NCI-H1092 (cell line): ENCODE measurements at places on chromosomes 12 and 14.
A peak's percentile ranks its signal among the peaks of the same experiment; 100 is the strongest.

- peak; percentile 23 for DNase-seq
These were observed 28.6 kb downstream of the EML1 start for GRCh38 chr14:99821519-99822508.

GRCh38 chr12:132561427-132562156 is 48.8 kb downstream of the LRCOL1 start:
- DNase-seq: peak; percentile 11

GRCh38 chr12:53200458-53201176 is 6.4 kb downstream of the ITGB7 start:
- DNase-seq: no peak

- no peak for DNase-seq
These were observed 2.7 kb downstream of the IRAK4 start for GRCh38 chr12:43761500-43761899.

- no peak for DNase-seq
These were observed 89.2 kb downstream of the KCNK10 start for GRCh38 chr14:88233915-88234314.

- DNase-seq: peak; percentile 9
These were observed 274.7 kb downstream of the EGLN3 start for GRCh38 chr14:33676135-33676566.

DNA sequence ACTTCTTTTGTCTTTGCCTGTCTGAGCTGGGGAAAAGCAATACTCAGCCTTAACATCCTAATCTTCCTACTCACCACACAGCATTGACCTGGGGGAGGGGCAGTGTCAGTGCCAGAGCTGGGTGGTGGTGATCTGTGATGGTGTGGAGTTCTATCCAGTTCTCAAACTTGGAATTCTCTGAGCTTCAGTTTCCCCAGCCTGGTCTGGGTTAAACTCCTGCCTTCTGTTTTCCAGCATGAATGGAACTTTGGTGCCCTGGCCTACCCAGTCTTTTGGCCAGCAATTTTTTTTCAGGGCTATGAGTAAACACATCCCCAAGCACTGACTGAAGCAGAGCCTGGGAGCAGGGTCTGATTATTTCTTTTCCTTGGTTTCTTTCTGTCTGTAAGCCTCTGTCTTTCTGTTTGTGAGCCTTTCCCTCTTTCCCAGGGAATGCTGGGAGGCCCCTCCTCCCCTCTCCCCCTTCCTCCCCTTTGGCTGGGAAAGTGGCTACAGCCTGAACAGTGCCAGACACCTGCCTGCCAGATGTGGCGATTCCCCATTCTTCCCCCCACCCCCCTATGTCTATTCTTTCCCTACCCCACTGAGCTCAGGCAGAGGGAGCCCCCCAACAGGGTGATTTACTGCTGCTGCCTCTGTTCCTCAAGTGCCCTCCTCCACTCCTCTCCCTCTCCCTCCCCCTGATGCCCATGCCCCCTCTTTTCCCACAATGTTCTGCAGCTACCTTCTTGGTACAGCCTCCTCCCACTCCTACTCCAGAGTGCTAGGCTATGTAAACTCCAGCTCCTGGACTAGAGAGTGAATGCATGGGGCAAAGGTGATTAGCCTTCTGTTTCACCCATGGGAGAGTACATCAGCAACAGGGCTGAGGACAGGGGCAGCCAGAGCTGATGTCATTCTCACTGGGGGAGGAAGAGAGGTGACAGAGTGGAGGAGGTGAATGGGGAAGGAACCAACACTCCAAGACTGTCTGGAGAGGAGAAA is 11.1 kb downstream of the GPR84 start:
- peak; percentile 90 for DNase-seq

GRCh38 chr12:123120452-123121166 is 30.3 kb downstream of the PITPNM2 start:
- DNase-seq: no peak

- DNase-seq: no peak
These were observed 217.8 kb downstream of the TMEM117 start for GRCh38 chr12:44053549-44054127.

DNA sequence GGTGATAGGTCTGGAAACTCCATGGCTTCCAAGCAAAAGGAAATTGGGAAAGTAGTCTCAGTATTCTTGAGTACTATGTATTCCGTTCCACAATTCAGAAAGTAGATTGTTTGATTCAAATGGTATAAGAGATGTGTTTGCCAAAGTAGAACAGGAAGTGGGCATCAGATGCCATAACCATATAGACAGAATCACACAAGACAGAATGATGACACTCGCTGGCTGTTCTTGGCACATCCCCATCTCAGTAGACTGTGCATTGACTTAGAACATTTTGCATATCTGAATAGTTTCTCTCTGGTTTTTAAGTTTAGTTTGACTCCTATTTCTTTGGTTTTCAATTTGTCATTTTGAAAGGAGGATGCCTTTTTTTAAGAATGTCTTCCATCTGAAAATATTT is 221.1 kb upstream of the RGS6 start:
- no peak for DNase-seq

GRCh38 chr14:36275741-36276140 is 44.7 kb downstream of the MBIP start:
- no peak for DNase-seq

GRCh38 chr14:65986041-65986440 is 500.1 kb upstream of the CCDC196 start:
- no peak for DNase-seq

DNA sequence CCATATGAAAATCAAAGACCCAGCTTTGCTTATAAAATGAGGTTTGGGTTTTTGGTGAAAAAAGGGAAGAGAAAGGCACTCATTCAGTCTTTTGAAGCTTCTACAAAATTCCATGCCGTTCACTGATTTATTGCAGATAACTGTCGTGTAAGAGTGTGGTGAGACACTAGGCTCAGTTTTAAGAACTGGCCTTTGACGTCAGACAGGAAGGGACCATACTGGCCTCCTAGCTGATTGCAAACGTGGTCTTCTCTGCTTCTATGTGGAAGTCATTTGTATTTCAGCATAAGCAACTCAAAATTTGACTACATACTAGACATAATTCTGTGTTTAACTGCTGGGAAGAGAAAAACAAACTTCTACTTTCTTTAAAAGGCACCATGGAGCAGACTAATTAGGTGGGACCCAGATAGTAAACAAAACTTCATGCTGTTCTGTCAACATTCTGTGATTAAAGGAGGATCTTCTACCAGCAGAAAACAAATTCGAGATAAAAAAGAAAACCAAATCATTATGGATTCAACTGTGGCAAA is 168.7 kb downstream of the TTC7B start:
- no peak for DNase-seq

DNA sequence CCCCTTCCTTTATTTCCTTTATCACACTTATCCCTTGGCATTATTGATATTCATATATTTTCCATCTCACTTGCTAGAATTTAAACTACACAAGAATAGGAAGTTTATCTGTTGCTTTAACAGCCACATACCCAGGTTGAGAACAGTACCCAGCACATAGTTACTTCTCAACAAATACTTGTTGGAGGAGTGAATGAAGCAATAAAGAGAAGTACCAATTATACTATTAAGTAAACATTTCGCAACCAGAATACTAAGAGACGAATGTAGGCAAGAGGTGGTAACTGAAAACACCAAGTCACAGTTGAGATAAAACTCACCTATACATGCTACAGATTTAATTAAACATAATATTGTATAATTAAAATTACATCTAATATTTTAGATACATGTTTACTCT is 110.9 kb downstream of the FSCB start:
- DNase-seq: no peak

GRCh38 chr12:66409195-66409871 is 107.0 kb downstream of the HELB start:
- no peak for DNase-seq

- DNase-seq: no peak
These were observed 26.5 kb downstream of the CCDC92 start for GRCh38 chr12:123946152-123946515.

- DNase-seq: no peak
These were observed 43.7 kb upstream of the KITLG start for GRCh38 chr12:88623777-88624548.

GRCh38 chr12:102765736-102766135 is 151.3 kb downstream of the PAH start:
- no peak for DNase-seq

DNA sequence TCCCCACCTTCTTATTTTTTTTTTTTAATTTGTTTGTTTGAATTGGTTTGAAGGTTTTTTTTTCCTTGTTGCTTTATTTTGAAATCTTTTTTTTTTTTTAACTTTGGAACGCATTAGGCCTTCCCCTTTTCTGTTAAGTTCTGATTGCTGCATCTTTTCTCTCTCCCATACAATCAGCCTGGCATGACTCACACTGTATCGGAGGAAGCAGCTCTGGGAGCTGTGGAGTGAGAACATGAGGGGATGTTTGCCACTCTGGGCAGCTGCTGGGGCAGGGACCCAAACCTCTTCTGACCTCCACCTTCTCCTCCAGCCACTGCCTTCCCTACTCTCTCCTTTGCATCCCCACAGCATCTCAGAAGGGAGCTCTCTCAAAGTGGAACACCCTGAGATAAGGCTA is 160.3 kb upstream of the FKBP4 start:
- DNase-seq: no peak

DNA sequence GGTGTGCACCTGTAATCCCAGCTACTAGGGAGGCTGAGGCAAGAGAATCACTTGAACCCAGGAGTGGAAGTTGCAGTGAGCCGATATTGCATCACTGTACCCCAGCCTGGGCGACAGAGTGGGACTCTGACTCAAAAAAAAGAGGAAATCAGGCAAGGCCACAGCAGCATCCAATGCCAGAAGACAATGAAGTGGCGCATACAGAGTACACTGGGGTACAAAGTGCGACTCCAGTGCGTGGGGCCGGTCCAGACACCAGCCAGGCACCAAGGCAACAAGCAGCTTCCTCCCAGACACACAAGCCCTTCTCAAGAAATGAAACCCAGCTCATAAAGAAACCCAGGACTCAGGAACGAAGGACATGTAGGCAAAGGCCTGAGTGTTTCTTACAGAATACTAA is 28.2 kb downstream of the TTC7B start:
- DNase-seq: no peak

DNA sequence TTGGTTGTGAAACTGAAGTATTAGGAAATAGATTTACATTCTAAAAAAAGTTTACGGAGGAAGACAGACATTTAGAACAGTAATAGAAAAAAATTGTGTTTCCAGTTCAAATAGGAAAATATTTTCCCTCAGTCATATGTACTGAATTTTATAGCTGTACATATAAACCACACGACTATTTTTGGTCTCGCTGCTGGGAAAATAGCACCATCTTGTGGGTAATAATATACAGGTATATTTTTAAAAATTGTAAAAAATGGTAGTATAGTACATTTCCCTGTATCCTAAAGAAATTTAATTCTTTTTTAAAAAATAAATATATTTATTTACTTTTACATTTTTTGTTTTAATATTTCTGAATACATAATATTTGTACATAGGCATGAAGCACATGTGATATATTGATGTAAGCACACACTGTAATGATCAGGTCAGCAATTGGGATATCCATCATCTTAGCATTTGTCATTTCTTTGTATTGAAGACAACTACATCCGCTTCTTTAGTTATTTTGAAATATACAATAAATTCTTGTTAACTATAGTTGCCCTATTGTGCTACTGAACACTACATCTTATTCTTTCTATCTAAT is 168.6 kb downstream of the ALX1 start:
- DNase-seq: peak; percentile 2

- DNase-seq: no peak
These were observed 55.1 kb upstream of the FRMD6 start for GRCh38 chr14:51596488-51597117.

DNA sequence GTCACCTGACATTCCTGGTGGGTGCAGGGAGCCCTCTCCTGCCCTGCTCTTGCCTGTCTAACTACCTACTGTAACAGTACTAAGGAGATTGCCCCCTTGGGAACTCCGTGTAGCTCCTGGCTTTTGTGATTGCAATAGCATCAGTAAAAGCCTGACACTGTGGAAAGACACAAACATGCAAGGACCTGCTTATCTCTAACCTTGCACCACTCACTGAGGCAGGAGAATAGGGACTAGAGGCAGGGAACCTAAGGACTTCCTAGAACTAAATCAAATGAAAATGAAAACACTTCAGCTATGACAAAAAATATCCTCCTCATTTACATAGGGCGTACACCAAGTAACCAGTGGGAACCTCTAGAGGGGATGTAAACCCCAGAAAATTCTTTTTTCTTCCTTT is 28.5 kb downstream of the TUBA1A start:
- no peak for DNase-seq

DNA sequence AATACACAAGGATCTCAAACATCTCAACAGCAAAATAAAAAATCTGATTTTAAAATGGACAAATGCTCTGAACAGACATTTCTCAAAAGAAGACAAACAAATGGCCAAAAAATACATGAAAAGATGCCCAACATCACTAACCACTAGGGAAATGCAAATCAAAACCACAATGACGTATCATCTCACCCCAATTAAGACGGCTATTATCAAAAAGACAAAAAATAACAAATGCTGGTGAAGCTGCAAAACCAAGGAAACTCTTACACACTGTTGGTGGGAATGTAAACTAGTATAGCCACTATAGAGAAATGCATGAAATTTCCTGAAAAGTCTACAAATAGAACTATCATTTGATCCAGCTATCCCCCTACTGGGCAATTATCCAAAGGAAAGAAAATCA is 145.0 kb downstream of the BTG1 start:
- no peak for DNase-seq

- DNase-seq: no peak
These were observed 38.1 kb downstream of the EML1 start for GRCh38 chr14:99831303-99831702.

DNA sequence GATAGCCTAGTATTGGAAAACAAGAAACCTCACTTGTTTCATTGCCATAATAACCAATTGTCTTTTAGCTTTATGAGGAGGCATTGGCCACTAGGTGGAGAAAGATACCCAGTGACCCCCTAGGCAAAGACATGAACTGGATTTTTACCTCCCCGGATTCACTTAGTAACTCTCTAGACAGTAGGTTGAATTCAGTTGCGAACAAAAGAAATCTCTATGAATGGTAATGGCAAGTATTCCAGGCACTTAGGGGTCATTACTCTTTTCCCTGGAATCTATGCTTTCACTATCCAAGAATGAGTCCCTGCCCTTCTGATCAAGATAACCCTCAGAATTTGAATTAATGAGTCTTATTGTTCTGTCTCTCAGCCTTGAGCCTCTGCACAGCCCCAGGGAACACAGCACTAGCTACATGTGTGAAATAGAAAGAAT is 29.5 kb upstream of the RHOJ start:
- DNase-seq: peak; percentile 58

DNA sequence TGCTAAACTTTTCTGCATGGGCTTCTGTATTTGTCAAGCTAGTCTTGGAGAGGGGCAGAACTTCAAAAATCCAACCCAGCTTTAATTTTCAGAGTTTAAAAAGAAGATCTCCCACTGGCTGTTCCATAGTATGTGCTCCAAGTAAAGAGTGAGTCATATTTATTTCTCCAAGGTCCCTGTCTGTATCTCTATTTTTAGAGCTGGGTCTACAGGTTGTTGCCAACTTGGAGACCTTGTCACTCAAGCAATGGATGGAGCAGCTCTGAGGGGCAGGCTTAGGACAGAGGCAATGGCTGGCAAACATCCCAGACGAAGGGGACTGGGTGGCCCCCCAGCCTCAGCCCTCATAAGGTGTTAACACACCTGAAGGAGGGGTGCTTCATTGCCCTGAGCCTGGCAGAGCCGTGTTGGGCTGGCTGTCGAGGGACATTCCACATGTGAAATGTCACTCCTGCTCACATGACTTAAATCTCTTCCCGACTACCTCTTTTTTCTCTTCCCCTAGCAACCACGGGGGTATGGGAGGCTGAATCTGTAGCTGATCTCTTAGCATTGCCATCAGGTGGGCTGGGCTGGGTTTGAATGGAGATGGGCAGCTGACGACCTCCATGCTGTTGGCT is 103.1 kb downstream of the SMOC1 start:
- DNase-seq: no peak

GRCh38 chr14:68539789-68540188 is 253.1 kb downstream of the ZFP36L1 start:
- no peak for DNase-seq
